ENCODE measurements at places on chromosomes 1 and 21.

GRCh38 chr21:45919593-45919992 is 62.0 kb upstream of the COL6A1 start:
- H3K4me3 ChIP-seq = no peak overlapping the region
- H3K36me3 ChIP-seq = no peaks in the 10 kb centered on the region
- DNase-seq = no peak

GRCh38 chr1:115829023-115829674 is 11.8 kb downstream of the NHLH2 start:
- no peaks in the 10 kb centered on the region for H3K36me3 ChIP-seq
- H3K27me3 ChIP-seq = no peaks in the 10 kb centered on the region
- H3K4me1 ChIP-seq = no peaks in the 10 kb centered on the region
- no peak overlapping the region for H3K4me3 ChIP-seq
- DNase-seq = peak; percentile 5
- H3K27ac ChIP-seq = no peak overlapping the region

DNA sequence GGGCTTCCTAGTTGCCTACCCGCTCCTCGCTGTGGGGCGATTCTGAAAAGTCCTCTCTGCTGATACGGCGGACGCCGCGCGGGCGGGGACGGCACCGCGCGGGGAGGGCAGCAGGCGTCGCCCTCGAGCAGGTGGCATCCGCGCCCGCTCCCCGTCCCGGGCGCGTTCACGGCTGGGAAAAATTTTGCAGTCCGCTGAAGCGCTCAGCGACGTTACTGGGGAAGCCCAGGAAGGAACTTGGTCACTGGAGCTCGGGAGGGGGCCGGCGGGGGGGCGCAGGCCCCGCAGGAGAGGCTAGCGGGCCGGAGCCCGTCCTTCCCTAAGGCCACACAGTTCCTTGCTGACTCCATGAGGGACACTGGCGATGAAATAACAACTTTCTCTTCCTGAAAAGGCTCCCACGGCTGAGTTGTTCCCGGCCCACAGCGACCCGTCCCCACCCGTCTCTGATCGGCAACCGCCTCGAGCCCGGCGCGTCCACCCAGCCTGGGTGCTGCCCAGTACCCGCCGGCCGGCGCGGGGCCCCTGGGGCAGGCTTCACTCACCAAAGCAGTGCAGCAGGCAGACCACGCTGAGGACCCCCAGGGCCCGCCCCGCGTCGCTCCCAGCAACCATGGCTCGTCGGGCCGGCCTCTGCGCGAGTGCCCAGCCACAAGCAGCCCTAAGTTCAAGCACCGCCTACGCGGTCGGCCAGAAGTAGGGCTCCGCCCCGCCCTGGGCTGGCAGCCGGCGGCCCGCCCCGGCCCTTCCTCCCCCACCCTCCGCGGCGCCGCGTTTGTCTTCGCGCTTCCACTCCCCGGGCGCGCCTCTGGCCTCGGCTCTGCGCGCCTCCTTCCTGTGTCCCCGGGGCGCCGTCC is at the start of gene CD58:
CD58 (minus strand) TSS at position 669 of the 857 bp plus-strand sequence; CDS start at position 615, 54 bp downstream.
- peaks cover 11% of the 10 kb centered on the region for H3K4me1 ChIP-seq
- H3K4me3 ChIP-seq = peak within 1 kb of the TSS; percentile 72
- DNase-seq = peak; percentile 79
- H3K27me3 ChIP-seq = no peaks in the 10 kb centered on the region
- H3K36me3 ChIP-seq = no peaks in the 10 kb centered on the region
- peak within 1 kb of the TSS; percentile 66 for H3K27ac ChIP-seq

GRCh38 chr1:53296117-53296749 is 31.6 kb downstream of the LRP8 start:
- DNase-seq = no peak
- H3K4me1 ChIP-seq = no peaks in the 10 kb centered on the region
- H3K4me3 ChIP-seq = no peak overlapping the region
- no peaks in the 10 kb centered on the region for H3K36me3 ChIP-seq
- H3K27ac ChIP-seq = no peak overlapping the region
- H3K27me3 ChIP-seq = no peaks in the 10 kb centered on the region

- no peaks in the 10 kb centered on the region for H3K27me3 ChIP-seq
- no peak overlapping the region for H3K4me3 ChIP-seq
- H3K36me3 ChIP-seq = 0 out of 2 replicates have a peak, but pooled peaks cover 2% of the 10 kb centered on the region
- H3K27ac ChIP-seq = no peak overlapping the region
- no peaks in the 10 kb centered on the region for H3K4me1 ChIP-seq
These were observed 17.9 kb downstream of the SIM2 start for GRCh38 chr21:36716836-36717235.

Data from Caco-2 (cell line).